ENCODE measurements at places on chromosomes 16 and 17. TPM values are rescaled to one million over a fixed set of nuclear protein-coding genes. Genes with fewer than 3 reads are reported as not detected.

GRCh38 chr16:69711115-69711740 lies 15.1 kb downstream of the NQO1 start:
- peak; percentile 85 for DNase-seq

DNA sequence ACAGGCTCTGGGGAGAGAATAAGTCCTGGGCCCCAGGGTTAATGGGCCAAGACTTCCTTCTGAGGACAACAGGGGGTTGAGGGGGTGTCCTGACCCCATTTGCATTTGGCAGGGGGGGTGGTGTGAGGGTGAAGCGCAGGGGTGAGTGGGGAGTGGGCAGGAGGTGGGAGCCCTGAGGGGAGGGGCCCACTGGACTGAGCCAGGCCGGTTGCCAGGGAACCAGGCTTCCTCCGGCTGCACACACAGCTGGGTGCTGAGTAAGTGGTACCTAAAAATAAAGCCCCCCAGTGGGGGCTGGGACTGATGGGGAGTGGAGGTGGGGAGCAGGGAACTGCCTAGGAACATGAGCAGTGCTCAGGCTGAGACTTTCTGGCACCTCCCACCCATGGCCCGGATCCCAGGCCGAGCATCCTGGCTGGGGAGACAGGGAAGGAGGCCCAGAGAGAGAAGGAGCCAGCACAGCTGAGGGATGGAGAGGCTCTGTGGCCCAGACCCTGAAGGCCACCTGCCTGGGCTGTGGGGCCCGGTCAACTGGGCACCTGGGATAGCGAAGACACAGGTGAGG lies 7.5 kb upstream of the RASD1 start:
- DNase-seq = peak; percentile 65

DNA sequence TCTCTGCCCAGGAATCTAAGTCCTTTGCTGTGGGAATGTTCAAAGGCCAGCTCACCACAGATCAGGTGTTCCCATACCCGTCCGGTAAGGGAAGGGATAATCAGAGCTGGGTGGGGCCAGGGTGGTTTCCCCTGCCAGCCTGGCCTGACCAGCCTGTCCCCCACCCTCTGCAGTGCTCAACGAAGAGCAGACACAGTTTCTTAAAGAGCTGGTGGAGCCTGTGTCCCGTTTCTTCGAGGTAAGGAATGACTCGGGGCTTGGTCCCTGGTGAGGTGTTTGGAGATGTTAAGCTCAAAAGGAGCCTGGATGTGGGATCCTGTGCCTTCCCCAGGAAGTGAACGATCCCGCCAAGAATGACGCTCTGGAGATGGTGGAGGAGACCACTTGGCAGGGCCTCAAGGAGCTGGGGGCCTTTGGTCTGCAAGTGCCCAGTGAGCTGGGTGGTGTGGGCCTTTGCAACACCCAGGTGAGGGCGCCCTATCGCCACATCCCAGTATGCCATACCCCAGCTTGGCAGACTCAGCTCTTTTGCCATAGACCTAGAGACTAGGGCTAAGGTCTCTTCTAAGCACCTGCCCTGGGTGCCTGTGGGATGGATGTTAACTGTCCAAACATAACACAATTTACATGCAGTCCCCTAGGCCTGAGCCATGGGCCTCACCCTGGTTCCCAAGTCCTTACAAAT lies 997 bp downstream of the ACADVL start:
- DNase-seq = peak; percentile 70

- no peak for DNase-seq
Measured at GRCh38 chr17:60540460-60540859, 14.4 kb upstream of the APPBP2 start.

DNA sequence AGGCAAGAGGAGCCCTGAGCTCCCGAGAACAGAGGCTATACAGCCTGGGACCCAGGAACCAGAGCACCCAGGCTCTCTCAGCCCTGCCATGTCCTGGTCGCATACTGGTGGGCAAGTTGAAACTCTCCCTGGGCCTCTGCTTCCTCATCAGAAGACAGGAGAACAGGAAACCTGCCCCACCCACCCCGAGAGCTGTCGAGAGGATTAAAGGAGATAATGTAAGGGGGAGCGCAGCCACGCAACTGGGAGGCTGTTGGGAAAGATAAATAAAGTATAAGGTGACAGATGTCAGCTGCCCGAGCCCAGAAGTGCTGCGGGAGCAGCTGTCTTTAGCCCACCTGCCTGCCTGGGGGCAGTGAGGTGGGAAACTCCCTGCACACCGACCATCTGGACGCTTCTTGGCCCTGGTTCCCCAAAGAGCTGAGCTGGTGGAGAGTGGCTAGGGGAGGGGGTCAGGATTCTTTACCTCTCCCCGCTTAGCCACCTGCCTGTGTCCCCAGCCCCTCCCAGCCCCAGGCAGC lies 6.8 kb downstream of the KIF19 start:
- peak; percentile 45 for DNase-seq

DNA sequence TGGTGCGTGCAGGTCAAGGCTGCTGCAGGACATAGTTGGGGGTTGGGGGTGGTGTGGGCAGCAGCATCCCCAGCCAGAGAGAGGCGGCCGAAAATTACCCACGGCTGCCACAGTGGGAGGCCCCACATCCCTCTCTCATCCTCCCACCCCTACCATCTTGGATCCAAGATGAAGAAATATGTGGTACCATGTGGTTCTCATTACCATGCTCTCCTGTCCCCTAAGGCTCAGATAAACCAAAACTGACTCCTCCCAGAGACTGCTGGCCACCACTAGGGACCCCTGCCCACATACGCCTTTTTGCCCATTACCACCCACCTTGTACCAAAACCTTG lies 120.4 kb downstream of the HIC1 start:
- DNase-seq = no peak

DNA sequence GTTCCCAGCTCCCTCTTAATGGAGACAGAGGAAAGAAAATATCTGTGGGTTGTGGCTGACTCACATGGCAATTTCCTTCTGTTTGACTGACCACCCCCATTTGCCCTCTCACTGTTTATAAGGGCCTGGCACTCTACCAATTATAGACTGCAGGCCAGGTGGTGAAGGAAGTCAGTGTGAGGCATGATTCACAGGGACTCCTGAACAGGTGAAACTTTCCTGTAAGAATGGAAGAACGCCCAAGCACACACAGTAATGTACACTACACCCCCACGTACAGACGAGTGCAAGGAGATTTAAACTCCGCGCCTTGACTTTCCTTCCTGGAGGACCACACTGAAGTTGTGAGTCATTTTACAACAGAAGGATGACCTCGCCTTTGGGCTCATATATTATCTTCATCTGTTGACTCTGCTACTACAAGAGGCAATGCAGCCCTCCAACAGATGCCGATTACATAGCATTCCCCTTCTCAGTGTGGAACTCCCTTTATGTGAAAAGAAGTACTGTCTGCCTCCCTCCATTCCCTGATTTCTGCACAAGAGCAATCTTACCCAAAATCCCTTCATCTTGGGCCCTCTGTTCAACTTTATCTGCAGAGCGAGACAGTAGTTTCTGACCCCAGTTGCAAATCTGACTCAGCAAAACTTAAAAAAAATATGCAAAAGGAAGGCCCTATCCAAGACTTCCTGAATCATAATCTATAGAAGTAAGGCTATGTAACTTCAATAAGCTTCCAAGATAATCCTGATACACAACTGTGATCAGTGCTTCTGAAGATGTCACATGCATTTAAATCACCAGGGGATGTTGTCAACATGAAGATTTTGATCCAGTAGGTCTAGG lies 163.6 kb downstream of the SHISA6 start:
- peak; percentile 48 for DNase-seq

- no peak for DNase-seq
Measured at GRCh38 chr17:56604691-56605290, 11.3 kb downstream of the NOG start.

DNA sequence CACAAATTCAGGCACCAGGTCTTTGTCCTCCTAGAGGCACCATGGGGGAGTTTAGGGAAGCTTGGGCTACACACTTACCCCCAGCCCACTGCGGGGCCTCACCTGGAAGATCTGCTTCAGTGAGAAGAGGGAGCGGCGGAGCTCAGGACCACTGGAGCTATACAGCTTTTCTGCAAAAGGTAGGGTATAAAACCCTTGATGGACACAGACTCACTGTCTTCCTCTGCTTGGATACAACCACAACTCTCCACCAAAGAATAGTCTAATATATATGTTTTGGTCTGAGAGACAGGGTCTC lies 9.1 kb downstream of the FHOD1 start:
- no peak for DNase-seq

DNA sequence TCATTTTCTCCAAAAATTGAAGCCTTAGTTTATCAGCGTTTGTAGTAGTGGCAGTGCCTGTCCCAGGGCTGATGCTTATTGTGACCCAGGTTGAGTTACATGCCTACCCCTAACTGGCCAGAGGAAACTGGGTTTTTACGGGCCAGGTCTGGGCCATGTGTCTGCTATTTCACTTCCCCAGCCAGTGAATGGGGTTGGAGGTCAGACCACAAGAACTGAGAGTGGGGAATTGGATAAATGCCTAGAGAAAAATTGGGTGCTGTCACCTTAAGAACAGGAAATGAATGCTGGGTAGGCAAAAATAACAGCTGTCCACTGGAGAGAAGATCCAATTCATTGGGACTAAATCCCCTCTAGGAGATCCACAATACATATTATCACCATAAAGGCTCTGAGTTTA lies 5.2 kb downstream of the ADPRM start:
- DNase-seq = peak; percentile 16

DNA sequence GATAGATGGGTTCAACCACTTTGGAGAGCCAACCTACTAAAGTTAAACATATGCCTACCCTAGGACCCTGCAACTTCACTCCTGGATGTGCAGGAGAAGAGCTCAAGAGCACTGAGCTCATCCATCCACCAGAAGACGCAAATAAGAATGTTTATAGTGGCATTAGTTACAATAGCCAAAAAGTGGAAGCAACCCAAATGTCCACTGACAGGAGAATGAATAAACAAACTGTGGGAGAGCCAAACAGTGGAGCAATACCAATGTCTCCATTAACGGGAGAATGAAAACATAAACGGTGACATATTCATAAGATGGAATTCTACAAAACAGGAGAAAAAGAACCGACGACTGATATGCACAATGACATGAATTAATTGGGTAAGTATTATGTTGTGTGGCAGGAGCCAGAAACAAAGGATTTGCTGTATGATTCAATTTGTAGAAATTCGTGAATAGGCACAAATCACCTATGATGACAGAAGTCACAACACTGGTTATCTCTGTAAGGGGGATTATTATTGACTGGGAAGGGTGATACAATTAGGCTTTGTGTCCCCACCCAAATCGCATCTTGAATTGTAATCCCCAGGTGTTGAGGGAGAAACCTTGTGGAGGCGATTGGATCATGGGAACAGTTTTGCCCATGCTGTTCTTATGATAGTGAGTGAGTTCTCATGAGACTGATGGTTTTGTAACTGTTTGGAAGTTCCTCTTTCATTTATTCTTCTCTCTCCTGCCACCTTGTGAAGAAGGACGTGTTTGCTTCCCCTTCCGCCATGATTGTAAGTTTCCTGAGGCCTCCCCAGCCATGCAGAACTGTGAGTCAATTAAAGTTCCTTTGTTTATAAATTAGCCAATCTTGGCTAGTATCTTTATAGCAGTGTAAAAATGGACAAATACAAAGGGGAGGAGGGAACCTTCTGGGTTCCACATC lies 57.9 kb upstream of the PLCG2 start:
- peak; percentile 65 for DNase-seq

DNA sequence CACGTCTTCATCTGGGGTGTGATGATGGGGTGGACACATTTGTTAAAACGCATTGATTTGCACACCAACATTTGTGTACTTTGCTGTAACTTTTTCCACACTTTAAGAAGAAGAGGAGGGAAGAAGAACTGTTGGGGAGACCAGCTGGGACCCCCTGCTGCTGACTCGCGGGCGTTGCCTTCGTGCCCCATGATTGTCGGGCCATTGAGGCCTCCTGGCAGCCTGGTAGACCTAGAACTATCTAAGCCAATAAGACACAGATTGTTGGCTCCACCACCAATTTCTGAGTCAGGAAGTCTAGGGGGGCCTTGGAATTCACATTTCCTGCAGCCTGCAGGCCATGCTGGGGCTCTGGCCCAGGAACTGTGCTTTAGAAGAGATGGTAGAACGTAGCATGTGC lies 105.5 kb downstream of the TNFRSF13B start:
- DNase-seq = no peak

SEPTIN1 gene
- 5.3 TPM for total RNA-seq

TMEM235 gene
- total RNA-seq = not detected

FAM171A2 gene
- total RNA-seq = not detected

LITAFD gene
- not detected for total RNA-seq

TLCD2 gene
- total RNA-seq = 8.1 TPM

NTN3 gene
- not detected for total RNA-seq

TBC1D3I gene
- not detected for total RNA-seq
